ENCODE measurements at places on chromosomes 1 and 21. TPM values are rescaled to one million over a fixed set of nuclear protein-coding genes. Genes with fewer than 3 reads are reported as not detected.

The GUCA2A gene
- 7.7 TPM for total RNA-seq

The MYBPH gene
- not detected for total RNA-seq

The NBPF4 gene
- total RNA-seq: not detected

The MRPS6 gene
- 49.9 TPM for total RNA-seq

The NUAK2 gene
- total RNA-seq: 4.1 TPM

The ILDR2 gene
- 0.24 TPM for total RNA-seq

The KRTAP19-2 gene
- not detected for total RNA-seq

The LRRC39 gene
- 0.18 TPM for total RNA-seq

The SLC45A3 gene
- total RNA-seq: 1.5 TPM

The GRIK1 gene
- total RNA-seq: not detected

The PRKACB gene
- 39.9 TPM for total RNA-seq

The OPRD1 gene
- not detected for total RNA-seq

The PPP2R5A gene
- 17.4 TPM for total RNA-seq

The OR2T6 gene
- not detected for total RNA-seq

The KRTAP7-1 gene
- total RNA-seq: not detected

The FOXD2 gene
- not detected for total RNA-seq

The POU3F1 gene
- 0.15 TPM for total RNA-seq

The EPS8L3 gene
- total RNA-seq: 1.9 TPM

The NR1I3 gene
- not detected for total RNA-seq

The C1orf226 gene
- 5.3 TPM for total RNA-seq

The TEX35 gene
- total RNA-seq: not detected

The PTPN22 gene
- 2.1 TPM for total RNA-seq

The PPFIA4 gene
- 1.8 TPM for total RNA-seq

The CFHR3 gene
- 0.65 TPM for total RNA-seq

The EEIG2 gene
- 24.3 TPM for total RNA-seq

The MTFR1L gene
- total RNA-seq: 98.3 TPM
